Retina (tissue), 1 donor: ENCODE measurements at places on chromosomes 7 and 10.
A peak's percentile ranks its signal among the peaks of the same experiment; 100 is the strongest.

GRCh38 chr7:110827287-110827855, 263.6 kb upstream of the LRRN3 start:
- DNase-seq, result no peak

GRCh38 chr7:116218051-116218645, 7.8 kb downstream of the TES start:
- DNase-seq, result no peak

DNA sequence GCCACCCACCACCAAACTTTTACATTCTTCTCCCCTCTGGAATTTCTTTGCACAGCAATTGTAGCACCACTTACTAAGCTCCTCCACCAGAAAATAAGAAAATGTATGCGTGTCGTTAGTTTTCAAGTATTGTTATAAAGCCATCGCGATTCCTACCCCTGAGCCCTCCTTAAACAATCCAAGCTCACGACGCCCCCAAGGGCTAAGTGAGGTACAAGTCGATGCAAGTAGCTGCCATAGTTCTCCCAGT, 1.3 kb downstream of the FRAT2 start:
- no peak for DNase-seq

GRCh38 chr7:103691291-103691690, 245.3 kb upstream of the SLC26A5 start:
- DNase-seq, result no peak

GRCh38 chr7:79282882-79283602, 170.4 kb downstream of the MAGI2 start:
- DNase-seq, result no peak

GRCh38 chr10:101726115-101726387, 31.1 kb upstream of the FBXW4 start:
- DNase-seq, result no peak

GRCh38 chr10:12543589-12543988, 194.2 kb downstream of the CAMK1D start:
- no peak for DNase-seq

GRCh38 chr7:87735360-87735759, 107.2 kb downstream of the RUNDC3B start:
- no peak for DNase-seq

DNA sequence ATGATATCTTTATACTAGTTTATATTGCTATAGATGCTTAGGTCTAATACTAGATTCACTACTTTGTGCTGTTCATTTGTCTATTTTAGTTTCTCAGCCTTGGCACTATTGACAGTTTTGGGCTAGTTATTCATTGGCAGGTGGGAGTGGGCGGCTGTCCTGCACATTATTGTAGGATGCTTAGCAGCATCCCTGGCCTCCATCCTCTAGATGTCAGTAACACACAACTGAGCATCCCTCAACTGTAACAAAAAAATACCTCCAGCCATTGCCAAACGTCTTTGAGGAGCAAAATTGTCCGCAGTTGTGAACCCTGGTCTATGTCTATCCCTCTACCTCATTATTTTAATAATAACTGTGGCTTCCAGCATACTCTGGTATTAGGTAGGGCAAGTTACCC, 34.4 kb upstream of the PNLIP start:
- DNase-seq, result no peak

- no peak for DNase-seq
Measured at GRCh38 chr7:150968056-150968733, 9.9 kb downstream of the KCNH2 start.

DNA sequence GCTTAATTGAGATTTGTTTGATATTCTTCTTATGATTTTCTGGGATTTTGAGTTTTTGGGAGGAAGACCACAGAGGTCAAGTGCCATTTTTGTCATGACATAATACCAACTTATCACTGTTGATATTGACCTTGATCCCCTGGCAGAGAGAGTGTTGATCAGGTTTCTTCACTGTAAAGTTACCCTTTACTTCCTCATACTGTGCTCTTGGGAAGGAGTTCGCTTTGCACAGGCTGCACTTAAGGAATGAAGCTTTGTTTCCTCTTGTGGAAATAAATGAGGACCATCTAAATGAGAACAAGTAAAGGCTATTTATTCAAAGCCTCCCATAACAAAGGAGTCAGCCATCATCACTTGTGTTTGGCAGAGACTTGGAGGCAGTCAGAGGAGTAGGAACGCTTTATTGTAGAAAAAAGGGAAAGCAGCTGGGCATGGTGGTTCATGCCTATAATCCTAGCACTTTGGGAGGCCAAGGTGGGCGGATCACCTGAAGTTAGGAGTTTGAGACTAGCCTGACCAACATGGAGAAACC, 16.1 kb downstream of the ST7 start:
- no peak for DNase-seq

- no peak for DNase-seq
Measured at GRCh38 chr7:682810-683209, 43.7 kb upstream of the DNAAF5 start.

DNA sequence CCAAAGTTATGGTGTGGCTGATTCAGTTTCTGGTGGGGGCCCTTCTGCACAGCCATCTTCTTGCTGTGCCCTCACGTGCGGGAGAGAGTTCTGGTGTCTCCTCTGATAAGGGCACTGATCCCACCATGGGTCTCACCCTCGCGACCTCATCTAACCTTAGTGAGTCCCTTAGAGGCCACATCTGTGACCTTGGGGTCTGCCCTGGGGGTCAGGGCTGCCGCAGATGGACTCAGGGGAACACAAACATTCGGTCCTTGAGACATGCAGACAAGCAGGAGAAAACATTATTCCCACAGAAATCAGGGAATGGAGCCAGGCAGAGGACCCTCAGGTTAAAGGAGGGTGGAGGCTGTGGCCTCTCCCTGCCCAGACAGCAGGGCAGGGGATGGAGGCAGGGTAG, 177.9 kb downstream of the DNAJB6 start:
- DNase-seq, result no peak

DNA sequence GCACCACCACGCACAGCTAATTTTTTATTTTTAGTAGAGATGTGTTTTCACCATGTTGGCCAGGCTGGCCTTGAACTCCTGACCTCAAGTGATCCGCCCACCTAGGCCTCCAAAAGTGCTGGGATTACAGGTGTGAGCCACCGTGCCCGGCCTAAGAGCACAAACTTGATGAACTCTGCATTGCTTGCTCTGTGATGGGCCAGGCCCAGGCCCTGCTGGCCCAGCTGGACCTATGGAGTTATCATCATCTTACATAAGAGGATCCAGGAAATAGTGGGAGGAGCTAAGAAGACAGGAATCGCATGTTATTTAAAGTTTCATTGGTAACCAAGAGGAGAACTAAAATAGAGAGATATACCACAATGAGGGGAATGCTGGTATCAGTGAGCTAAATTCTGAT, 86.9 kb downstream of the DAGLB start:
- DNase-seq, result no peak

- DNase-seq, result peak; percentile 47
Measured at GRCh38 chr10:110617425-110618229, 26.5 kb upstream of the RBM20 start.

- DNase-seq, result no peak
Measured at GRCh38 chr7:6257675-6258074, 14.7 kb downstream of the CYTH3 start.

DNA sequence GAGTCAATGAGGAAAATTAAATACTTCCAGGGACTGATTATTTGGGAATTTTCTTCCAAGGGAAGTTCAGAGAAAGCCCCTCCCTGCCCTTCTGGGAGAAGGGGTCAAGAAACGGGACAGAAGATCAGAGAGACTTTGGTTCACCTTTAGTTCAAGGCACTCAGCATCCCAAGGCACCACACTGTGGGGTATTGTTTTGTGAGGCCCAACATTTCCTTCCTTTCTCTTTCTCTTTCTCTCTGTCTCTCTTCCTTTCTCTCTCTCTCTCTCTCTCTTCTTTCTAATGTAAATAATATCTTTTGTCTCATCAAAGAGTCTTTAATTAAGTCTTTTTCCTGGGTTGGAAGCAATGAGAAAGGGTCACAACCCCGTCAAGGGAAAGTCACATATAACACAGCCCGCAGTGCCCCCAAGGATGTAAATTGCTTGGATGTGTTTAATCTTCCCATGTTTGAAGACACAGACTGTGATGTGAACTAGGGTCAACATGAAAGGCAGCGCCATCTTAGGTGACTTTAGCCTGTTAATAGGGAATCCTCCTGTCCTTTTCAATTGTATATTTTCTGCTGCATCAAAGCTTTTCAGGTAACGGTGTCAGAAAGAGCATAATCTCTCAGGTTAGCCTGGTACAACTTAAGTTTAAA, 983.3 kb upstream of the C7orf33 start:
- DNase-seq, result peak; percentile 16

- DNase-seq, result no peak
Measured at GRCh38 chr7:48154792-48155413, 16.4 kb upstream of the ABCA13 start.

GRCh38 chr7:64630496-64630895, 35.4 kb upstream of the ZNF107 start:
- DNase-seq, result no peak

GRCh38 chr10:97640868-97641811, 669 bp downstream of the PI4K2A start:
- DNase-seq, result peak; percentile 33

- DNase-seq, result no peak
Measured at GRCh38 chr10:6958711-6959110, 378.6 kb upstream of the PRKCQ start.

DNA sequence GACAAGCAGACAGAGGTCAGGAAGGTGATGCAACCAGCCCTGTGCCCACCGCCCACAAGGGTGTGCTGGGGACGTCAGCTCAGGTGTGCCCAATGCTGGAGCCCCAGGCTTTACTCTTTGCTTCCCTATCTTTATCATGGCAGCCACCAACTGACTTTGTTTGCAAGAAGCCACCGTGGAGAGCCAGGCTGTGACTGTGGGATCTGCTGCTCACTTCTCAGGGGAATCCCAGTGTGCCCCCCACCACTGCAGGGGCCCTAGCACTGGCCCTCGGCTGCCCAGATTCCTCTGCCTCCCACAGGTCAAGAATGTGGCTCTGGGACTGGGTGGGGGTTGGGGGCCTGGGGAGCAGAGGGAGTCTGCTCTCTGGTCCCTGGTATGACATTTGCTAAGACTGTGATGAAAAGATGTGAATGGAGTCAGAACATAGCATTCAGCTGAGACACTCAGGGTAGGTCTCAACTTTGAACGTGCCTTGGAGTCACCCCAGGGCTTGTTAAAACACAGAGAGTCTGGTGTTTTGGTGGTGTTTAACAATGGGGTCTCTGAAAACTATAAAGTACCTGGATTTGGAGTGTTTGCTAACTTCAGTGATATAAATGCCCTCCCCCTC, 47.3 kb downstream of the ARHGAP22 start:
- DNase-seq, result no peak

GRCh38 chr7:94591176-94591575, 64.8 kb downstream of the SGCE start:
- no peak for DNase-seq

GRCh38 chr10:1576467-1577372, 160.6 kb downstream of the ADARB2 start:
- no peak for DNase-seq

DNA sequence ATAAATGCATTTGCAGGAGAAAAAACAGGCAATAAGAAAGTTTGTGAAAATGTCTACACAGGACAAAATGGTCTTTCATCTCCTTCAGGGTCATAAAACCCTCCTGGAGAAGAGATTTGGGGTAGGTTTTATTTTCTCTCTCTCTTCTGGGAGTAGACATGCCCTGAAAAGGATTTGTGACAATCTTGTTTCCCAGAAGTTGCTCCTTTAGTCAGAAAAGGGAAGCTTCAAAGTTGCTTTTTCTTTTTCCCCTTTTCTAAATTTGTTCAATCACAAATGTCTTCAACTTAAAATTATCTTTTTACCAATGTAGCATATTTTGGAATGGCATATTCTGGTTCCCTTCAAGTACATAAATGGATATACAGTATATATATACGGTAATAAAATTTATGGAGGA, 9.4 kb upstream of the ANKRD22 start:
- no peak for DNase-seq

DNA sequence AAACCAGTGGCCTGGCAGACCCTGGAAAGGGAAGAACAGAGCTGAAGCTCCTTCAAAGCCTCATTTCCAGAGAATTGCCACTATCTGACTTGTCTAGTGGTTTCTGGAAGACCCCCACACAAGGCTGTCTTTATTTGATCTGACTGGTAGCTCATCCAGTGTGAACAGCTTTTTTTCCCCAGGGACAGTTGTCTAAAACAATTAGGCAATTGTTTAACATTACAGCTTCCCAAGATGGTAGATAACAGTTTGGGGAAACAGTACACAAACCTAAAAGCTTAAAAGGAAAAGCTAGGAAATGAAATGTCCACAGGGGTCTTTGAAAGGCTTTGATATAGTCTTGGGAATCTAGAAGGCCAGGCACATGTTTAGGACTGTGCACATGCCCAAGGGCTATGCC, 203.4 kb upstream of the CTBP2 start:
- peak; percentile 47 for DNase-seq
